ENCODE measurements at places on chromosomes 16 and 17.

DNA sequence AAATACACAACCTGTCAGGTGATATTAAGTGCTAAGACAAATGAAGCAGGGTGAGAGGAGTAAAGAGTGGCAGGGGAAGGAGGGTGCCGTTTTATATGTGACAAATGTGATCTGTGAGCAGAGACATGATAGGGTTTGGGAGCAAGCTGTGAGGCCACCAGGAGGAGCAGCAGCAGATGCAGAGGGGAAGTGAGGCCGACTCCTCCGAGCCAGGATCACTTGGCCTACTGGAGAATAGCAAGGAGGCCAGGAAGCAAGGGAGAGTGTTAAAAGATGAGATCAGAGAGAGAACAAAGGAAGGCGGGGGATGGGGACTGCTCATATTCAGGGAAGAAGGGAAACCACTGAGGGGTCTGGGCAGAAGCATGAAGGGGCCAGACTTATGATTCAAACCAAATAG, 129.4 kb downstream of the TANGO6 start:
- DNase-seq, result no peak

DNA sequence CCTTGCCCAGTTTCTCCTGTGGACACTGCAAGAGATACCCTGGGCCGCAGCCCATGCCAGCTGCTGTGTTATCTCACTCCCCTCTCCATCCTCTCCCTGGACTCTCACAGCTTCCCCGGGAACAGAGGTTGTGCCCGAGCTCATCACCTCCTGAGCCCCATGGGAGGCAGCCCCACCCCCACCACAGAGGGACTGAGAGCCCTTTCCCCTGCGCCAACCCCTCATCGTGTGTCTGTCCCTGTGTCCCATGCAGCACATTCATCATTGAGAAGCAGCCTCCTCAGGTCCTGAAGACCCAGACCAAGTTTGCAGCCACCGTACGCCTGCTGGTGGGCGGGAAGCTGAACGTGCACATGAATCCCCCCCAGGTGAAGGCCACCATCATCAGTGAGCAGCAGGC, 12.7 kb downstream of the STAT5A start:
- DNase-seq, result no peak

GRCh38 chr16:74024953-74025352, 271.7 kb upstream of the PSMD7 start:
- DNase-seq, result no peak

GRCh38 chr17:82876149-82876548, 36.3 kb upstream of the ZNF750 start:
- no peak for DNase-seq

GRCh38 chr17:35080536-35080935, 17.0 kb upstream of the RFFL start:
- DNase-seq, result no peak

DNA sequence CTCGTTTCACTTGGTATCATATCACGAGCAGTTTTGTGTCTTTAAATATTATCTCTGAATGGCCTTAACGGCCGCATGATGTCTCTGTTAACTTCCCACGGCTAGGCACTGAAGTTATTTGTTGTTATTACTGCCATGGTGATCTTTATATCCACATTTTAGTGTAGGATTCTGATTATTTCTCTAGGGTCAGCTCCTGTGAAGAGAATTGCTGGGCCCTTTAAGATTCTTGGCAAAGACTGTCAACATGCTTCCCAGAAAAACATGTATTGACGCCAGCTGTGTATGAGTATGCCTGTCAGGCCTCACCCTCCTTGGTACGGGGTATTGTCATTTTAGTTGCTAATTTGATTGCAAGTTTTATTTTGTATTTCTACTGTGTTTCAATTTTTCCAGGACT, 263.5 kb downstream of the SNX29 start:
- no peak for DNase-seq

- no peak for DNase-seq
Measured at GRCh38 chr16:51255349-51255972, 104.4 kb upstream of the SALL1 start.

- no peak for DNase-seq
Measured at GRCh38 chr16:7335991-7336634, 3.5 kb downstream of the RBFOX1 start.

DNA sequence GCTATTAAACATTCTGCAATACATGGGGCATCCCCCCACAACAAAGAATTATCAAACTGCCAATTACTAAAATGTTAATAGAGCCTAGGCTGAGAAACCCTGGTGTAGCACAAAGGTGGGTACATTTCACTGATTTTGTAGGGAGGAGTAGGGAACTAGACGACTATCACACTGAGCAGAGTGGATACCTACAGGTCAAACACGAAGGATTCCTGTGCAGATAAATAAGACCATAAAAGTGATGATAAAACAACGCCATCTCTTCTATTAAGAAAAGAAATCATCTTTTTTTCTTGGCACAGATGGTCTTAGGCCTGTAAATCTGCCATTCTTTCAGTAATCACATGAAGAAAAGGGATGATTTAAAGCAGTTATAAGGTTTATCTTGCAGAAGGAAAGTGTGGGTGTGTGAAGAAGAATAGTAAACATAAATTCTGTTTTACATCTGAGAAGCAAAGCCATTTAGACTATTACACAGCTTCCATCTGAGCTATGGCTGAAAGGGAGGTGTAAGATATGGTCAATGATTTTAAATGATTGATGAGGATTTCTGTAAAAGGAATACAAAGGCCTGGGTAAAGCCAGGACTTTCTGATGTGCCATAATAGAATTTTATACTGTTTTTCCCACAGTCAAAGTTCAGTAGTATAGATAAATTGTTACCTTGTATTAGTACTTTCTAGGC, 429.4 kb upstream of the GOT2 start:
- no peak for DNase-seq

DNA sequence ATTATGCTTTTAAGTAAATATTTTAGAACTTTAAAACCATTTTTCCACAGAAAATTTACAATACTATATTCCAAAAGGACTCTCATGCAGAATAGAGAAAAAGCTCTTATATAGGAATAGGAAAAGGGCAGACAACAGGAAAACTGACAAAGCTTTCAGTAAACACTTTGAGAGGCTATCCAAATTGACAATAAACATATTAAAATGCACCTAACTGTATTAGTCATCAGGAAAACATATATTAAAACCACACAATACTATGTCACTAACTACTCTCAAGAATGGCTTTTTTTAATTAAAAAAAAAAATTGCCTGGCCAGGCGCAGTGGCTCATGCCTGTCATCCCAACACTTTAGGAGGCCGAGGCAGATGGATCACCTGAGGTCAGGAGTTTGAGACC, 77.3 kb downstream of the CEP112 start:
- DNase-seq, result no peak

Measured in omental fat pad (tissue), 4 donors.